Left lung (tissue), 14 donors: ENCODE measurements at places on chromosomes 3 and 15. TPM values are rescaled to one million over a fixed set of nuclear protein-coding genes. Genes with fewer than 3 reads are reported as not detected.

GRCh38 chr3:151016478-151016795, 43.9 kb upstream of the CLRN1 start:
- no peak overlapping the region for H3K27ac ChIP-seq
- H3K4me3 ChIP-seq: no peak overlapping the region
- no peak for DNase-seq
- peaks cover 3% of the 10 kb centered on the region for H3K27me3 ChIP-seq
- no peaks in the 10 kb centered on the region for H3K36me3 ChIP-seq

Gene OXTR
- total RNA-seq: 0.82 TPM

Gene PATL2
- 3.8 TPM for total RNA-seq

- H3K27me3 ChIP-seq: no peaks in the 10 kb centered on the region
- DNase-seq: no peak
- no peaks in the 10 kb centered on the region for H3K4me1 ChIP-seq
- H3K4me3 ChIP-seq: no peak overlapping the region
- peaks cover 43% of the 10 kb centered on the region for H3K36me3 ChIP-seq
- H3K27ac ChIP-seq: no peak overlapping the region
Observed at GRCh38 chr3:130992344-130992743, 34.3 kb downstream of the ASTE1 start.

DNA sequence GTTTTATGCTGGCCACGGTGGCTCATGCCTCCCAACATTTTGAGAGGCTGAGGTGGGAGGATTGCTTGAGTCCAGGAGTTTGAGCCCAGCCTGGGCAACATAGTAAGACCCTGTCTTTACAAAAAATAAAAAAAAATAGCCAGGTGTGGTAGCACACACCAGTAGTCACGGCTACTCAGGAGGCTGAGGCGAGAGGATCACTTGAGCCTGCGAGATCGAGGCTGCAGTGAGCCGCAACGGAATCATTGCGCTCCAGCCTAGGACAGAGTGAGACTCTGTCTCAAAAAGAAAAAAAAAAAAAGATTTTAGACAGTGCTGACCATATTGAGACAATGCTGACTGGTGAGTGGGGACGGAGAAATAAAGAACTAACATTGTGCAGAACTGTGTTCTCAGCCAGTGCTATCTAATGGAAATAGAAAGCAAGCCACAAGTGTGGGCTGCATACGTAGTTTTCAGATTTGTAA, 67.2 kb downstream of the ST6GAL1 start:
- no peaks in the 10 kb centered on the region for H3K36me3 ChIP-seq
- no peak for DNase-seq
- no peak overlapping the region for H3K27ac ChIP-seq
- no peaks in the 10 kb centered on the region for H3K4me1 ChIP-seq
- no peaks in the 10 kb centered on the region for H3K27me3 ChIP-seq

Gene SCG3
- not detected for total RNA-seq

DNA sequence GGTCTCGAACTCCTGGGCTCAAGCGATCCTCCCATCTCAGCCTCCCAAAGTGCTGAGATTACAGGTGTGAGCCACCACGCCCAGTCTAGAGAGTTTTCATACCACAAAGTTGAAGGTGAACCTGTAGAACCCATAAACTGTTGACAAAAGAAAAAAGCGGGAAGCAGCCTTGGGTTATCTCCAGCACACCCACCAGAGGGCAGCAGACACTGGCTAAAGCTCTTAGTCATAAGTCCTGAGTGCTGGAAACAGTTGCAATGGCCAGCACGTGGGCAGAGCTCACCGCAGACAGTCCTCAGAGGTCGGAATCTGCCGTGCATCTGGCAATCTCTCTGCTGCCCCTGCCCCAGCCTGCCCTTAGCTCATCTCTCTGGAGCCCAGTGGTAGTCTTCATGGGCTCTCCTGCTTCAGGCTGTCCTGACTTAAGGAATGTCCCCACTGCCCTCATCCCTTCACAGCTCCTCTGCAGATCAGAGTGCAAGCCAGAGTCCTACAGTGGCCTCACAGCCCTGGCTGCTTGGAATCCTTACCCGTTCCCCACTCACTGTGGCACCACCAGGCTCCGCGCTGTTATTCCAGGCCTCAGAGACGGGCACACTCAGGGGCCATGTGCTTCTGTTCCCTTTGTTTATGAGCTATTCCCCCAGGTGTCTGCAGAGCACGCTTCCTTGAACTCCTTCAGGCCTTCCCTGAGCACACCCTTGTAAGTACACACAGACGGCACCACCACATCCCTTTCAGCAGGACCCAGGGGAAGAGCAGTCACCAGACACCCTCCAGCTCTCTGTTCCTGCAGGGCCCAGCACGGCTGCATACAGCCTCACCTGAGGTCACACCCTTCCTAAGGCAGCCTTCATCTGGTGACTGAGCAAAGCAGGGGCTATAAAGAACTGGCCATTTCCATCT, 8.8 kb upstream of the ELP6 start:
- no peak overlapping the region for H3K27ac ChIP-seq
- no peak overlapping the region for H3K4me3 ChIP-seq
- H3K27me3 ChIP-seq: no peaks in the 10 kb centered on the region
- H3K4me1 ChIP-seq: peaks cover 5% of the 10 kb centered on the region
- no peaks in the 10 kb centered on the region for H3K36me3 ChIP-seq

Gene SI
- not detected for total RNA-seq
